ENCODE measurements at places on chromosomes 7 and 10. TPM values are rescaled to one million over a fixed set of nuclear protein-coding genes. Genes with fewer than 3 reads are reported as not detected.

The TRIM50 gene
- total RNA-seq: 0.11 TPM

The COL17A1 gene
- 0.29 TPM for total RNA-seq

- no peaks in the 10 kb centered on the region for H3K36me3 ChIP-seq
- H3K4me1 ChIP-seq: no peaks in the 10 kb centered on the region
- no peak for DNase-seq
- H3K27me3 ChIP-seq: no peaks in the 10 kb centered on the region
- H3K4me3 ChIP-seq: no peak overlapping the region
- no peak overlapping the region for H3K27ac ChIP-seq
Measured at GRCh38 chr7:70178211-70178610, 579.9 kb downstream of the AUTS2 start.

DNA sequence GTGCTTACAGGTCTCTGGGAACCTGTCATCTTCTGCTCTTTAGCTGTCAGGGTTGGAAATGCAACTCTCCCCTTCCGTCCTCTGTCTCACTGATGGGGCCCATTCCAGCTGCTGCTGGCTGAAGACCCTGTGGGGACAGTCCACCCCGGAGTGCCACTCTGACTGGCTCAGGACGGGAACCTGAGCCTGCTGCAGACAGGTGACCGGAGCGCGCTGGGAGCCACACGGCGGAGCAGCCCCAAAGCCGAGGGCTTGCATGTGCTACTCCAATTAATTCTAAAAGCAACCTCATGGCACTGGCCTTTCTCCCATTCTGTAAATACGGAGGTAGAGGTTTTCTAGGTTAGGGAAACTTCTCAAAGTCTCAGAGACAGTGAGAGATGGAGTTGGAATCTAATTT lies 223.5 kb upstream of the PITRM1 start:
- H3K27ac ChIP-seq: no peak overlapping the region
- no peak for DNase-seq
- no peaks in the 10 kb centered on the region for H3K4me1 ChIP-seq
- H3K27me3 ChIP-seq: no peaks in the 10 kb centered on the region

DNA sequence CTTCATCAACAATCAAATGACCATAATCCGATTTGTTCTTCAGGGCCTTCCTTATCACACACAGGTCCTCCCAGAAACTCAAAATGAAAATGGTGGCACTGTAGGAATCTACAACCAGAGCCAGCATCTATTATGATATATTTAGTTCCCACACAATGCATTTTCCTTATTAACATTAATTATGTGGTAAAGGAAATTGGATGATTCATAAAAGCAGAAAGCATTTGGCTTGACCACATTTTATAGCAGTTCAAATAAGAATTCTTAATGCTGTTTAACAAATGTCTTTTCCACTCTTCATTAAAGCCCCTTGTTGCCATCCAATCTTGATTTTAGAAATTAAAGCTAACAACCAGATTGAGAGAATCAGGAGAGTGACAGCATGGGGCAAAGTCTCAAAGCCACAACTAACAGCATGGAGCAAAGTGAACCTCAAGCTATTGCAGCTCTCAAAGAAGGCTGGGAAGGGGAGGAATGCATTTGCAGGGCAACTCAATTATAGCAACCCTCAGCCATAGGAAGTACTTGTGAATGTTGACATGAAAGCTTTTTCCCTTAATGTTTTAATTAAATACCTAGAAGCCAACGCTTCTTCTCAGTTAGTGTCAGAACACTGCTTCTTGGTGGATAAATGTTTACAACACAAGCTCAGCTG lies 549.1 kb downstream of the NXPH1 start:
- H3K27ac ChIP-seq: no peak overlapping the region
- H3K36me3 ChIP-seq: no peaks in the 10 kb centered on the region
- no peak for DNase-seq
- H3K4me1 ChIP-seq: no peaks in the 10 kb centered on the region
- no peaks in the 10 kb centered on the region for H3K27me3 ChIP-seq

GRCh38 chr7:141073173-141073640 lies 657 bp upstream of the TMEM178B start:
- no peaks in the 10 kb centered on the region for H3K4me1 ChIP-seq
- no peak overlapping the region for H3K27ac ChIP-seq
- no peak for DNase-seq
- peaks cover 56% of the 10 kb centered on the region for H3K27me3 ChIP-seq
- H3K4me3 ChIP-seq: no peak overlapping the region
- H3K36me3 ChIP-seq: no peaks in the 10 kb centered on the region

- DNase-seq: no peak
- no peaks in the 10 kb centered on the region for H3K36me3 ChIP-seq
- H3K27ac ChIP-seq: no peak overlapping the region
- H3K4me1 ChIP-seq: no peaks in the 10 kb centered on the region
- H3K27me3 ChIP-seq: no peaks in the 10 kb centered on the region
- H3K4me3 ChIP-seq: no peak overlapping the region
Measured at GRCh38 chr7:115676080-115676479, 354.5 kb downstream of the TFEC start.

Measured in K562 (cell line).